ENCODE measurements at places on chromosomes 5 and 9.

- DNase-seq, result no peak
Measured at GRCh38 chr5:23289162-23289561, 218.2 kb upstream of the PRDM9 start.

DNA sequence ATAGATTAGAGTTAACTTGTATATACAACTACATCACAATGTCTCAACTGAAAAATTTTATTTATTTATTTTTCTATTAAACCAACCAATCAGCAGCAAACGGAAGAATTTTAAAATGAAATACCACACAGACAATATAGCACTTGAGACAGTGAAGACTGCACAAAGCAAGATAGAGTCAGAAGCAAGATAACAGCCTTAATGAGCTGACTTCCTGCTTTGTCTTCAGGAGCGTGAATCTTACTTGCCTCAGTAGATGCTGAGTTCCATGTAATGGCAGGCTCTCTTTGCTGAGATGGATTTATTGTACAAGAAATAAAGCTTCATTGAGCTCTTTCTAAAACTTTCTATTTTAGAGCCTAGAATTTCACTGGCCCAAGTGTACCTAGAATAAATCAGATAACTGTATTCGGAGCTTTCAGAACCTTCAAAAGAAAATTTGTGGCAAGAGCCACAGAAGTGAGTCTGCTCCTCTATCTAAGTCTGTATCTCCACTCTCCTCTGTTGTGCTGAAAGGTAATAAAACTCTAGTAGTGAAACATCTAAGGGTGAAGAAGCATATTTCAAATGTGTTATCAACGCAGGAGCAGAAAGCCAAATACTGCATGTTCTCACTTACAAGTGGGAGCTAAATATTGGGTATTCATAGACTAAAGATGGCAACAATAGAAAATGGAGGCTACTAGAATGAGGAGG, 83.3 kb upstream of the ANKRD55 start:
- DNase-seq, result no peak

GRCh38 chr5:10623305-10623910, 59.5 kb downstream of the ANKRD33B start:
- DNase-seq, result no peak

- no peak for DNase-seq
Measured at GRCh38 chr5:178086266-178086665, 27.1 kb upstream of the N4BP3 start.

DNA sequence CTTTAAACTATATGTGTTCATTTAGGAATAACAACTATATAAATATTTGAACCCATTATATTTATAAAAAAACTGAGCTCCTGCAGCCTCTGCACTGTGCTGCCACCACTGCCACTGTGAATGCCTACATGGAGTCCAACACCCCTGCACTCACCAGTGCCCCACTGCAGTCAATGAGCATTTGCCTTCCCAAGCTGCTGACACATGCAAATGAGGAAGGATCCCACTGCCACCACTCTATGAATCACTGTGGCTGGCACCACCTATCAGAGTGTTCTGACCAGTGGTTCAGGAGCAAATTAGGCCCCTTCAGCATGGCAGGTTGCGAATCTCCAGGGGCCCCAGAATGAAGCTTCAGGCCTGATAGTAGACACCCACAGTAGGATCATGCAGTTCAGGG, 9.1 kb downstream of the IFNA5 start:
- DNase-seq, result no peak

DNA sequence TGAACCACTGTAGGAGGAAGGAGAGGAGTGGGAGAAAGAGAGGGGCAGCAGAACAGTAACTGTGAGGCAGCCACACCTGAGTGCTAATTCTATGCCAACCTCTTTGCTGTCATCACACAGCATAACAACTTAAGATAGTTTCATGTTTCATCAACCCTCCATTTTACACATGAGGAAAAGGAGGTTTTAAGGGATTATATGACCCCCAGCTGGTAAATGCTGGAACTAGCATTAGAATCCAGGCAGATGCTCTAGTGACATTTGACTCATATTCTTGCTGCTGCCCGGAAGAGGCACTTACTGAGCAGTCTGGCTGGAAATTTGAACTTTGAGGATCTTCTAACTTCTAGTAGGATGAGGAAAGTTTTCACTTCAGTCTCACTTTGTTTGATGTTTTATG, 24.1 kb upstream of the VLDLR start:
- no peak for DNase-seq

Measured in right lung (tissue), 10 donors.